ENCODE measurements at places on chromosomes 5 and 9.
A peak's percentile ranks its signal among the peaks of the same experiment; 100 is the strongest.

GRCh38 chr5:655406-655805 is 37.7 kb downstream of the TPPP start:
- H3K27ac ChIP-seq, result no peak overlapping the region
- H3K4me3 ChIP-seq, result no peak overlapping the region
- no peak for DNase-seq
- H3K27me3 ChIP-seq, result no peaks in the 10 kb centered on the region
- no peaks in the 10 kb centered on the region for H3K4me1 ChIP-seq

GRCh38 chr5:114361724-114362196 is at the start of gene KCNN2:
TSS of gene KCNN2 (plus strand) at chr5:114362070. CDS start at chr5:114362140, 70 bp downstream.
- H3K27ac ChIP-seq, result peak within 1 kb of the TSS; percentile 80
- no peaks in the 10 kb centered on the region for H3K36me3 ChIP-seq
- no peaks in the 10 kb centered on the region for H3K27me3 ChIP-seq
- no peak for DNase-seq
- peaks cover 11% of the 10 kb centered on the region for H3K4me1 ChIP-seq

DNA sequence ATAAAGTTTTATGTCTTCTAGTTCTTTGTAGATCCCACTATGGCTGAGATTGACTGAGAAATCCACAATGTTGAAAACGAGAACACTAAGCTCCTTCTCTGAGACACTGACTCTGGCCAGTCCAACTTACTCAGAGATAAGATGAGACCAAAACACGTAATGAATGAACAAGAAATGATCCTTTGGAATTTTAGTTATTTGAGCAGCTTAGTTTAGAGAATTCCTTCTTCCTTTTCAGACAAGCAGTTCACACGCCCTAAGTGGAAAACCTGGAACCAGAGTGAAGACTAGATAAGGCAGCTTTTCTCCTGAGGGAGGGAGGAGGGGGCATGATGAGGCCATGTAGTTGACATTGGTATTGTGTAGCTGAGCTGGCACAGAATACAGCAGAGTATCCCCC is 139.6 kb downstream of the GABRB2 start:
- H3K36me3 ChIP-seq, result no peaks in the 10 kb centered on the region
- H3K27me3 ChIP-seq, result no peaks in the 10 kb centered on the region
- DNase-seq, result no peak
- no peaks in the 10 kb centered on the region for H3K4me1 ChIP-seq
- no peak overlapping the region for H3K4me3 ChIP-seq

- no peak overlapping the region for H3K4me3 ChIP-seq
- H3K27me3 ChIP-seq, result no peaks in the 10 kb centered on the region
- H3K36me3 ChIP-seq, result no peaks in the 10 kb centered on the region
- H3K27ac ChIP-seq, result no peak overlapping the region
- DNase-seq, result no peak
Observed at GRCh38 chr5:150272531-150272930, 17.0 kb downstream of the CAMK2A start.

DNA sequence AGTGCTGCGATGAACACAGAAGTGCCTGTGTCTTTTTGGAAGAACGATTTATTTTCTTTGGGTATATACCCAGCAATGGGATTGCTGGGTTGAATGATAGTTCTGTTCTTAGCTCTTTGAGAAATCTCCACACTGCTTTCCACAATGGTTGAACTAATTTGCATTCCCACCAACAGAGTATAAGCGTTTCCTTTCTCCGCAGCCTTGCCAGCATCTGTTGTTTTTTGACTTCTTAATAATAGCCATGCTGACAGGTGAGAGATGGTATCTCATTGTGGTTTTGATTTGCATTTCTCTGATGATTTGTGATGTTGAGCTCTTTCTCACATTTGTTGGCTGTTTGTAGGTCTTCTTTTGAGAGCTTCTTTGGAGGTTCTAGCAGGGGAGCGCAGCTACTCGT is 134.6 kb downstream of the TENT4A start:
- no peak for DNase-seq
- no peak overlapping the region for H3K27ac ChIP-seq
- no peaks in the 10 kb centered on the region for H3K4me1 ChIP-seq
- no peaks in the 10 kb centered on the region for H3K27me3 ChIP-seq
- no peak overlapping the region for H3K4me3 ChIP-seq

- H3K36me3 ChIP-seq, result no peaks in the 10 kb centered on the region
- no peak overlapping the region for H3K27ac ChIP-seq
- DNase-seq, result no peak
Observed at GRCh38 chr5:92435781-92436180, 1052.7 kb upstream of the ARRDC3 start.

DNA sequence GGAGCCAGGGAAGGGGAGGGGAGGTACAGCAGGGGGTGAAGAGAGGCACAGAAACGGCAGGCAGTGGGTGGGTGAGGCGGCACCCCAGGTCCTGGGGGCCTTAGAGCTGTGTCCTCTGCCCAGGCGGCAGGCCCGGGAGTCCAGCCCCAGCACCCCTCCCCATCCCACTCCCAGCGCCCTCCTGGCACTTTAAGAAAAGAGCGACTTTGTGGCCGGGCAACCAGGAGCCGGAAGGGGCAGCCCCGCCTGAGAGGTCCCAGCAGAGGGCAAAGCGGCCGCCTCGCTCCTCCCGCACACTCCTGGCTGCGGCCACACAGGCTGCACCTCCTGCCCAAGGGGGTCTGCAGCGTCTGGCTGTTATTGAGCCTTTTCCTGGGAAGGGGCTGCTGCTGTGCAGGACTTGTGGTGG is 42.6 kb downstream of the NACC2 start:
- no peaks in the 10 kb centered on the region for H3K27me3 ChIP-seq
- H3K27ac ChIP-seq, result peak overlapping the region; percentile 76
- H3K36me3 ChIP-seq, result peaks cover 27% of the 10 kb centered on the region
- DNase-seq, result no peak
- H3K4me1 ChIP-seq, result peaks cover 100% of the 10 kb centered on the region
- H3K4me3 ChIP-seq, result peak overlapping the region; percentile 55

DNA sequence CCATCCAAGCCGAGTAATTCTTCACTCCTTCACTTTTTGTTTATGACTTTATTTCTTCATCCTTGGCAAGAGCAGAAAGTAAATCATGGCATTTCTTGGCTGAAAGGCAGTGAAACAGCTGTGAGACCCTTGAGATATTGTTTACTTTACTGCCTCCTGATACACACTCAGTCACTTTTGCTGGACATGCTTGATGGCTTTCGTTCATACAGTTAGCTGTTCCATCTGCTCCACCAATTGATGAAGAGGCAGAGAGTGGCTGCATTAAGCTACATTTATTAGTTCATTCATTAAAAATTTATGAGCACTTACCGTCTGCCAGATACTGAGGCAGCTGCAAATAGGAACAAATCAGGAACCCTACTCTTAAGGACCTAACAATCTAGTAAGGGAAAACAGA is 184.4 kb upstream of the OR13F1 start:
- no peak for DNase-seq
- H3K4me3 ChIP-seq, result no peak overlapping the region
- H3K27ac ChIP-seq, result no peak overlapping the region
- H3K36me3 ChIP-seq, result no peaks in the 10 kb centered on the region

DNA sequence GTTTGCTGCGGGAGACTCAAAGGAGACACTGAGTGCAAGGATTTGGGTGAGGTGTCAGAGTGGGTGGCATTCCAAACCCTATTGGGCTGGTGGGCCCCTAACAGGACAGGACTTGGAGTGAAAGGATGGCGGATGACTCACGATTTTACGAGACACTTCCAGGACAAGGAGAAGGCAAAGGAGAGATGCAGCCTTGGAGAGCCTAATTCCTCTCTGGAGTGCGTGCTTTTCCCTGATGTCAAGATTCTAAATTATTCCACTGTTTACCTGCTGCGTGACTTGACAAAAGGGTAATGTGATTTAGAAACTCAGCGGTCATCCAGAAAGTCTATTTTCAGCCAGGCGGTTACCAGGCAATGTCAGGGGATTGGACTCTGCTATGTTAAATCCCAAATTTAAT is 41.6 kb upstream of the CD180 start:
- DNase-seq, result no peak
- no peaks in the 10 kb centered on the region for H3K36me3 ChIP-seq
- H3K4me1 ChIP-seq, result peaks cover 57% of the 10 kb centered on the region
- peak overlapping the region; percentile 77 for H3K27ac ChIP-seq

DNA sequence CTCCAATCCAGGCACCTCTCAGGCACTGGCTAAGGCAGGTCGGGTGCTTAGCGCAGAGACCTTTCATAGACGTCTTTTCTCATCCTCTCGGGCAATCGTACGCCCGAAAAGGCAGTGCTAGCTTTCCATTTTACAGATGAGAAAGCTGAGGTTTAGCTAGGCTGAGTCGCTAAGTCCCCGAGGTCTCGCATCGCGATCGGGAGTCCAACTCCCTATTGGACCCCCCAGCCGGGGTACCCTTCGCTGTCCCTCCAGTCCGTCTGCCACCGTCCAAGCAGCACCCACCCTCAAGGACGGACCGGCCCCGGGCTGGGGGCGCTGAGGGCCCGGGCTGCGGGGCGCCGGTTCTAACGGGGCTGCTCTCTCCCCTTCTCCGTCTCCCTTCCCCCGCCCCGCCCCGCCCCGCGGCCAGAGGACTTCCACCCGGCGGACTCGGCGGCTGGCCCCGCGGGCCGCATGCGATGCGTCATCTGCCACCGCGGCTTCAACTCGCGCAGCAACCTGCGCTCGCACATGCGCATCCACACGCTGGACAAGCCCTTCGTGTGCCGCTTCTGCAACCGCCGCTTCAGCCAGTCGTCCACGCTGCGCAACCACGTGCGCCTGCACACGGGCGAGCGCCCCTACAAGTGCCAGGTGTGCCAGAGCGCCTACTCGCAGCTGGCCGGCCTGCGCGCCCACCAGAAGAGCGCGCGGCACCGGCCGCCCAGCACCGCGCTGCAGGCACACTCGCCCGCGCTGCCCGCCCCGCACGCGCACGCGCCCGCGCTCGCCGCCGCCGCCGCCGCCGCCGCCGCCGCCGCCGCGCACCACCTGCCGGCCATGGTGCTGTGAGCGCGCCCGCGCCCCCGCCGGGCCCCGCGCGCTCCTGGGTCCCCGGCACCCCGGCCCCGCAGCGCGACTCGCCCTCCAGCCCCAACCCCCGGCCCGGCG is 12.5 kb upstream of the EXOSC2 start:
- H3K27ac ChIP-seq, result peak overlapping the region; percentile 54
- peaks cover 13% of the 10 kb centered on the region for H3K4me1 ChIP-seq
- no peak for DNase-seq
- no peaks in the 10 kb centered on the region for H3K27me3 ChIP-seq
- H3K4me3 ChIP-seq, result peak overlapping the region; percentile 65

Data from esophagus muscularis mucosa (tissue), 4 donors.